ENCODE measurements at places on chromosomes 12 and 14. TPM values are rescaled to one million over a fixed set of nuclear protein-coding genes. Genes with fewer than 3 reads are reported as not detected.

SLC41A2 gene
- 3.0 TPM for total RNA-seq

DRAM1 gene
- total RNA-seq, result 5.7 TPM

DNA sequence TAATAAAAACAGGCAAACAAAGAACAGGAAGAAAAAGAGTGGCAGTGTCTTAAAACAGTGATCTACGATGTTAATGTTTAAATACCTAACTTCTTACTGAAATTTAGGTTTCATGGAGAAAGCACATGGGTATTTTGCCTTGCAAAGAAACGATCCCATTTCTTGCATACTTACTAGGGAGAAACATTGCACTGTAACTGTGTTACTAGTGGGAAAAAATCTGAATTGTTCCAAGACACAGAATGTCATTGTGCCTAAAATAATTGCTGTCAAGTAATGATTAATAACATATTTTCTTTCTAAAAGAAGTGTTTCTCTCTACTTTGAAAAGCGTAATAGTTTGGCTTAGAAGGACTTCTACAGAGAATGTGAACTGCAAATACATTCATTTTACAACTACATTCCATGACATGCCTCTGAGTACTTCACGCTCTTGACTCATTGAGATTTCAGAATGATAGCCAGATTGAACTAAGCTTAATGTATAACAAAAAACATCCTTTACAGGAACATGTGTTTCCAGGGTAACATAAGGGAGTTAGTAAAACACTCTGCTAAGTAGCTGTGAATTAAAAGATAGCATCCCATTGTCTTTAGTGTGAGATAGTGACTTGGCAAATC lies 256.2 kb upstream of the CPNE8 start:
- no peaks in the 10 kb centered on the region for H3K27me3 ChIP-seq
- H3K36me3 ChIP-seq, result no peaks in the 10 kb centered on the region
- H3K27ac ChIP-seq, result no peak overlapping the region
- H3K4me3 ChIP-seq, result no peak overlapping the region

GRCh38 chr14:78245238-78245637 lies 75.1 kb downstream of the NRXN3 start:
- H3K27ac ChIP-seq, result no peak overlapping the region
- no peak overlapping the region for H3K4me3 ChIP-seq
- H3K4me1 ChIP-seq, result peaks cover 3% of the 10 kb centered on the region
- DNase-seq, result no peak
- H3K27me3 ChIP-seq, result no peaks in the 10 kb centered on the region

DNA sequence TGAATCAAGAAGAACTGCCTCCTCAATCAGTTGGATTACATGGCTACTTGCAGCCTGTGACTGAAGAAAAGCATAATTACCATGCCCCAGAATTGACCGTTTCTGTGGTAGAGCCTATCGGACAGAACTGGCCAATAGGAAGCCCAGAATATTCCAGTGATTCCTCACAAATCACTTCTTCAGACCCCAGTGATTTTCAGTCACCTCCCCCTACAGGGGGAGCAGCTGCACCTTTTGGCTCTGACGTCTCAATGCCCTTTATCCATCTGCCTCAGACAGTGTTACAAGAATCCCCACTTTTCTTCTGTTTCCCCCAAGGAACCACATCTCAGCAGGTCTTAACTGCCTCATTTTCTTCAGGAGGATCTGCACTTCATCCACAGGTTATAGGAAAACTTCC lies 80.8 kb downstream of the RAD52 start:
- H3K36me3 ChIP-seq, result no peaks in the 10 kb centered on the region
- no peak for DNase-seq
- H3K4me1 ChIP-seq, result no peaks in the 10 kb centered on the region
- no peak overlapping the region for H3K4me3 ChIP-seq

LTB4R2 gene
- 7.0 TPM for total RNA-seq

DNA sequence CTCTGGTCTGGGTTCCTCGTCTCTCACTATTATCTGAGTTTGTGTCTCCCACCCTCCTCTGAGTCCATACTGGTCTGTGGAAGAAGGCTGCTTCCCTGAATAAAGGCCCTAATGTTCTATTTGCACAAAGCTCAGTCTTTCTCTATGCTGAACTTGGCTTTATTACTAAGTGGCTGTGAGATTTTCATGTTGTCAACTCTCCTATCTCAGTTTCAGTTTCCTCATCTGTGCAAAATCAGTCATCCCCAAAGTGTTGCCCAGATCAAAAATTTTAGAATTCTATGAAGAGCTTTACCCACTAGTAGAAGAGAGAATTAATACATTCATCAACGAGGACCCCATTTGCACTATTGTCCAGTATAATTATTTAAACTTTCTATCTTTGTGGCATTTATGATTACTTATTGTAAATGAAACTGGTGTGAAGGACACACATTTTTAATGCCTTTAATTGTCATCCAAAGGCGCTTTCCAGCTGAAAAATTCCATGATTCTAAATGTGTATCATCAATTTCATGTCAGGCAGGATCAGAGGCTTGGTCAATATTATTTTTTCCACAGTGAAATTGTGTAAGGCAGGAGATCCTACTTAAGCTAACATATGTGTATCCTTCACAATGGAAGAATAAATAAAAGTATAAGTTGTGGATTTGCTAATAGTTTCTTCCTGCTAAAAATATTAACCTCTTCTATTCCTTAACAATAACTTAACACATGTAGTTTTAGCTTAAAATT lies 79.1 kb upstream of the EEA1 start:
- no peaks in the 10 kb centered on the region for H3K36me3 ChIP-seq
- no peaks in the 10 kb centered on the region for H3K27me3 ChIP-seq
- no peak for DNase-seq
- no peaks in the 10 kb centered on the region for H3K4me1 ChIP-seq

DNA sequence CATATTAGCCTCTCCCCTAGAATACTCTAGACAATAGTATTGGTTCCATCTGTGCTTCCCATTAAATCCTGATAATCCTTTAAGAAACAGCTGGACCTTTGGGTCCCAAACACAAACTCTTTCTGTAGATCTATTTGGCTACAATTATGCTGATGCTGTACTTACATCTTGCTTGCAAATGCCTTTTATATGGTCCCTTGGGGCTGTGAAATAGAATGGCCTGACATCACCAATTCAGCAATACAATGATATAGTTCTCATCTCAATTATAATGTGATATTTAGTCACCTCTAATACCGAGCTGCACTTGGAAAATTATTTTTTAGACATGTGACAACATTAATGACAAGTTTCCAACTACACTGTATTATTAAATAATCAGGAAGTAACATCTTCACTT lies 261.5 kb downstream of the SOX5 start:
- no peaks in the 10 kb centered on the region for H3K36me3 ChIP-seq
- H3K4me1 ChIP-seq, result no peaks in the 10 kb centered on the region
- no peak for DNase-seq
- H3K4me3 ChIP-seq, result no peak overlapping the region
- no peak overlapping the region for H3K27ac ChIP-seq

- no peaks in the 10 kb centered on the region for H3K4me1 ChIP-seq
- no peak overlapping the region for H3K4me3 ChIP-seq
- H3K27ac ChIP-seq, result no peak overlapping the region
- no peaks in the 10 kb centered on the region for H3K27me3 ChIP-seq
Observed at GRCh38 chr12:41348198-41348597, 160.1 kb downstream of the PDZRN4 start.

- H3K4me3 ChIP-seq, result no peak overlapping the region
- H3K27me3 ChIP-seq, result no peaks in the 10 kb centered on the region
- no peak overlapping the region for H3K27ac ChIP-seq
- no peaks in the 10 kb centered on the region for H3K36me3 ChIP-seq
Observed at GRCh38 chr14:23750357-23750756, 114.2 kb downstream of the DHRS2 start.

GRCh38 chr12:67909091-67909531 lies 80.1 kb upstream of the IFNG-AS1 start:
- H3K36me3 ChIP-seq, result no peaks in the 10 kb centered on the region
- no peaks in the 10 kb centered on the region for H3K27me3 ChIP-seq
- no peaks in the 10 kb centered on the region for H3K4me1 ChIP-seq

ASB2 gene
- total RNA-seq, result 0.77 TPM

ADAM21 gene
- not detected for total RNA-seq

GRCh38 chr14:58131386-58131785 lies 20.6 kb downstream of the ARMH4 start:
- H3K27ac ChIP-seq, result no peak overlapping the region
- H3K4me3 ChIP-seq, result no peak overlapping the region
- DNase-seq, result no peak
- H3K27me3 ChIP-seq, result no peaks in the 10 kb centered on the region

DNA sequence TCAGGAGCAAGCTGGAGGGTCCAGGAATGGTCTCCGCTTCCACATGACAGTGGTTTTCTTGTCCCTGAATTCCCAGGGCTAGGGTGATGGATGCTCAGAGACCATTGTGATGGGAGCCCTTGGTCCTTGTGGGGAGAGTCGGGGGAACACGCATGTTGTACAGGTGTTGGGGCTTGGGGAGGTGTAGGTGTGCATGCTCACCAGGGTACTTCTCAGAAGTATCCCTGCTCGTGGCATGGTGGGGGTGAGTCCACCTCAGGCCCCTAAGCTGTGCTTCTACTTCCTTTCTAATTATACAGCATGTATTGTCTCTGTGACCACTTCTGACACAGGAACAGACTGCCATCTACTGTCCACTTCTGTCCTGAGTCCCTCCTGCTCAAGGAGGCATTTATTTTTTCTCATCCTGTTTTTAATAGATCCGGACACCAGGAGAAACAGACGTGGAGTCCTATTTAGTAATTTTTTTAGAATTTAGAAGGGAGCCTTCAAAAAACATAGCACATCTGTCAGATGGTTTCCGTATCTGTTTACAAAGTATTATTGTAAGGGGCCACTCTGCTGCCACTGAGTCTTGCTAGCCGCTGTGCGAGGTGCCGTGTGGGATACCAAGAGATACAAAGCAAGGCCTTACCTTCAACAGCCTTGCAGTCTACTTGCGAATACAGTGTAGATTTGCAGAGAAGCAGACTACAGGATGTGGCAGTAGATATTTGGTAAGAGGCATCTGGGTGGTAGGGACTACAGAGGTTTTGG lies 10.5 kb downstream of the NTF3 start:
- no peaks in the 10 kb centered on the region for H3K36me3 ChIP-seq
- H3K27ac ChIP-seq, result no peak overlapping the region
- no peaks in the 10 kb centered on the region for H3K27me3 ChIP-seq
- no peak overlapping the region for H3K4me3 ChIP-seq
- H3K4me1 ChIP-seq, result 0 out of 2 replicates have a peak, but pooled peaks cover 2% of the 10 kb centered on the region

VRTN gene
- 148 TPM for total RNA-seq

DNA sequence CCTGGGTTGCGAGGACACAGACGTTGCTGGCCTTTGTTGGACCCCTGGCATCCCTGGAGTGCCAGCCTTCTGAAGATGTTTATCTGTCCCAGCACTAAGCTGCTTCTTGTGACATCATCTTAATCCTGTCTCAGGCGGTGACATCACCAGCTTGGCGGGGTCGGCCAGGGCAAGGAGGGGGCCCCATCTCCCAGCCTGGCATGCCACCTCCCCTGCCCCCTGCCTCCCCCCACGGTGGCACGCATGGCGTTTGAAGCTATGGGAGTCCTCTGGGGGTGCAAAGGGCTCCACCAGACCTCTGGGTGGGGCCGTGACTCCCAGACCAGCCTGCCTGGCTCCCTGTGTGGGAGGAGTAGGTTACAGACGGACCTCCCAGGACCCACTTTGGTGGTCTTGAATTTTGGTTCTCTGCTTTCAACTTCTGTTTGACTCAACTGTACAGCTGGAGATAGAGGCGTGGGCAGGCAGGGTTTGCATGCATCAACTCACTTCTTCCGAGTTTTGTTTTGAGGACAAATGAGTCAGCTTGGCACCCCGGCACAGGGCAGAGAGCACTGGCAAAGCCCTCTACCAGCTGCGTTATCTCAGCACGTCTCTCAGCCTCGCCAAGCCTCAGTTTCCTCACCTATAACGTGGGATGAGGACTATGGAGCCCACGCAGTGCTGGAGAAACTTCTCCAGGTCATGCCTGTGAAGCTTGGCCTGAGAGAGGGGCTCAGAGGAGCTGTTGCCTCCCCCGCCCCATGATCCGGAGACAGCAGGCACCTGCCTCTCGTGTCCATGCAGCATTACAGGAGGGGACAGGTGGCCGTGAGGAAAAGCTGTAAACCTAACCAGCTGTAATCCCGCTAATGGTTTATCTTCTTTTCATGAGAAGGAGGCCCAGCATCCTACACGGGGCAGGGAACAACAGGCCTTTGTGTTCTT lies 38.8 kb upstream of the EML1 start:
- no peaks in the 10 kb centered on the region for H3K27me3 ChIP-seq
- DNase-seq, result no peak
- H3K27ac ChIP-seq, result no peak overlapping the region
- H3K4me1 ChIP-seq, result peaks cover 6% of the 10 kb centered on the region

- no peak overlapping the region for H3K4me3 ChIP-seq
- no peak overlapping the region for H3K27ac ChIP-seq
- H3K36me3 ChIP-seq, result no peaks in the 10 kb centered on the region
- H3K4me1 ChIP-seq, result no peaks in the 10 kb centered on the region
- H3K27me3 ChIP-seq, result no peaks in the 10 kb centered on the region
Observed at GRCh38 chr14:32109676-32110547, 32.8 kb downstream of the ARHGAP5 start.

- no peak for DNase-seq
- H3K27ac ChIP-seq, result no peak overlapping the region
- H3K4me3 ChIP-seq, result no peak overlapping the region
Observed at GRCh38 chr12:112803620-112804282, 12.2 kb downstream of the RPH3A start.

BMP4 gene
- total RNA-seq, result 5.9 TPM

- no peak overlapping the region for H3K27ac ChIP-seq
- H3K27me3 ChIP-seq, result no peaks in the 10 kb centered on the region
- peaks cover 16% of the 10 kb centered on the region for H3K4me1 ChIP-seq
- no peaks in the 10 kb centered on the region for H3K36me3 ChIP-seq
Observed at GRCh38 chr12:106739815-106740530, 34.5 kb upstream of the RIC8B start.

DNA sequence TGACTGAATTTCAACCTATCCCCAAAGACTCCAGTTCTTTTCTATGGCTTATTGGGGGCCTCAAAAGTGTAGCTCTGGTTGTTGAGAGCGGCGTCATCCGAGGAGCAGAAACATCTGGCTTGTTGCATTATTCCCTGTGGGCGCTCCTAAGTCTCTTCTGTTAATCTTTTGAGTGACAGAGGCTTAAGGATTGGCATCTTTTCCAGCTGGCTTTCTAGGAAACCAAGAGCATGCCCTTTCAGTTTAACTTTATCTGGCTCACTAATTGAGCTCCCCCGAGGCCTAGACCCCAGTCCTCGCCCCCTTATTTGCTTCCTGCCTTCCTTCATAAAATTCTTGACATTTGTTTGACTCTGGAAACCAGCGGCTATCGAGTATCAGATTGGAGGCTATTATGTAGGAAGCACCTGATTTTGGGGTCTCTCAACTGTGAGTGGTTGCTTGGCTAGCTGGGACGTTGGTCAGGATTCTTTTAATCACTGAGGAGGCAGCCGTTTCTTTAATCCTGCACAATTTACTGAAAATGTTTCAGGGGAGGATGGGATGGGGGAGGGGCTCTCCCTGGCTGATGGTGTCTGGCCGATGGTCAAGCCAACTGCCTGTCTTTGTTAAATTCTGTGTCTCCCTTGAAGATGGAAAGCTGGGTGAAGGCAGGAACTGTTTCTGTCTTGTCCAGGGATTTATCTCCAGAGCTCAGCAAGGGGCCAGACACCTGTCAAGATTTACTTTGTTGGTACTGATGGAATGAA lies 3.1 kb downstream of the SMOC1 start:
- H3K36me3 ChIP-seq, result no peaks in the 10 kb centered on the region
- H3K4me3 ChIP-seq, result no peak overlapping the region
- peaks cover 26% of the 10 kb centered on the region for H3K27me3 ChIP-seq
- no peak for DNase-seq
- H3K4me1 ChIP-seq, result peaks cover 4% of the 10 kb centered on the region
- no peak overlapping the region for H3K27ac ChIP-seq

GRCh38 chr14:56183631-56184157 lies 65.5 kb downstream of the PELI2 start:
- no peaks in the 10 kb centered on the region for H3K4me1 ChIP-seq
- H3K4me3 ChIP-seq, result no peak overlapping the region
- DNase-seq, result no peak
- no peaks in the 10 kb centered on the region for H3K27me3 ChIP-seq

KRT3 gene
- total RNA-seq, result not detected

Data from H1 (cell line).